ENCODE measurements at places on chromosomes 4 and X.

DNA sequence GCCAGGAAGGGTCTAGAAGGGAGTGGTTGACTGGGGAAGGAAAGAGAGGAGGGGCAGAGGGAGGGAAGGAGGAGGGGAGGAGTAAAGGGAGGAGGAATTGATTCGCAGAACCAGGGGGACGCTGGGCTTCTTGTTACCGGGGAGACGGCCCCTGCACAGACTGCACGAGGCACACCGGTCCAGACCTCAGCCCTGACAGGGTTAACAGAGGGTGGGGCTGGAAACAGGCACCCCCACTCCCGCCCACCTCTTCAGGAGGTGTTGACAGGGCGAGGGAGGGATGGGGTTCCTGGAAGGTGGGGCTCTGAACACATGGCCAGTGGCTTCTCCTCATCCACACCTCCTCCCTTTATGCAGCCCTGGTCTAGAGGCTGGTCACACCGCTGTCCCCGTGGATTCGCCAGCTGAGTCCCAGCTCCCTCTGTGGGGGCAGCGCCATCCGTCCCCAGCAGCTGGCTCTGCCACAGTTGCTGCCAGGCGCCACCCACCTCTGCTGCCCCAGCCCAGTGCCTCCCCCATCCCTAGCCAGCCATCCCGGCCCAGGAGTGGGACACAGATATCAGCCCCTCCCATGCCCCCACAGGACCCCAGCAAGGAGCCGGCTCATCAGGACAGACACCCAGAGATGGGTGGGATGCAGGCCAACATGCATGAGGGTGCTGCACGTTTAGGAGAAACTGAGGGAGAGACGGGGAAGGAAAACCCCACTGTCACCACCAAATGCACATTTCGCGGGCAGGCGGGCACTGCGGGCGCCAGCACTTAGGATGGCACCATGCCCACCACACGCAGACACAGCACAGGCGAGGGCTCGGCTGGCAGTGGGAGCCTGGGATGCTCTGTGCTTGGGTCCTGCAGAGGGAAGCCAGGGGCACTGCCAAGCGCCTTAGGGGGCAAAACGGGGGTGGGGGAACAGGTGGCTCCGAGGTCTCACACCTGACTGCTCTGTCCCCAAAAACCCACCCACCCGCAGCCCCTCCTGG is 87.6 kb downstream of the ABLIM2 start:
- no peak for DNase-seq

GRCh38 chrX:33194876-33195433 is 16.4 kb downstream of the DMD start:
- DNase-seq = no peak

DNA sequence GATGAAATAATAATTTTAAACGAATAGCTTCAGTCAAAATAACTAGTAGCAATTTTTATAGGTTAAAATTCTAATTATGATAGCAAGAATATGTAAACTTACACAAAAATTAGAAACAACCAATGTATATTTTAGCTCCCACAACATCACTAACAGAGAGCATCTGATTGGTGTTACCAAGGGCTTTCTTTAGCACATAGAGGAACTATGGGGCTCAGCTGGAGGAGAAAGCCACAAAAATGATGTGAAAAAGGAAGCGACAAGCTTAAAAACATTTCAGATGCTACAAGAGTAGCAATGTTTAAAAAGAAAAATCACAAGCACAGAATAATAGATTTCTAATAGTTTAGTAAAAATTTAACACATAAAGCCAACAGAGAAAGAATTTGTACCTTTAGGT is 56.3 kb downstream of the ATP8A1 start:
- no peak for DNase-seq

DNA sequence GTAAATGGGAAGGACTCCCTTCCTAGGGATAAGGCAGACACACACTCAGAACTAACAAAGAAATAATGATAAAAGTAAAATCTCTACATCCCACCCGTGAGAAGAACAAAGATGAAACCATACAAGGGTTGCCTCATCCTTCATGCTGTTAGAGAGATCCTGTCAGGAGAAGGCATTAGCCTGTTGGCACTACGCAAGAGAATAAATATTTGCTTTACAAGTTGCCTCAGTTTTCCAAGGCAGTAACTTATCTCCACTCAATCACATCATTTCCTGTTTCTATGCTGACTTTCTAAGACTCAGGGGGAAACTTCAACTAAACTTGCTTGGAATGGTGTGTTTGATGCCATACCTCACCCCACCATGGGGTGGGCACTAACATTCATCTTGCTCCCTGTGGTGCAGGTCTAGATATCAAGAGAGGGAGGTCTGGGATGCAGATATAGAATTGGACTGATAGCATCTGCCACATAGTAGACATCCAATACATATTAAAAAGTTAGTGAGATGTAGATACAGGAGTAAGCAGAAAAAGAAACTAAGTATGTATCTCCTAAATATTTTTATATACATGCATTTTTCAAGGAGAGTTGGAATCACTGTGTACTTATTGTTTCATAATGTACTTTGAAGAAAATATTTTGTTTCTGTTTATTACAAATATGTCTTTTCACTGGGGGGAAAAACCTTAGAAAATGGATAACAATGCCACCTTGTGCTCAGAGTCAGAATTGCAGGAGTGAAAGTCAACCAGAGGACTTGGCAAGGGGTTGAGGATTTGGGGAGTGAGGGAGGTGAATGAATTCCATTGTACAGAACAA is 57.2 kb upstream of the BEX4 start:
- DNase-seq = peak; percentile 14

- DNase-seq = peak; percentile 17
Observed at GRCh38 chr4:86496094-86497080, 97.7 kb upstream of the PTPN13 start.

GRCh38 chr4:150583287-150584110 is 1.5 kb downstream of the MAB21L2 start:
- DNase-seq = no peak

DNA sequence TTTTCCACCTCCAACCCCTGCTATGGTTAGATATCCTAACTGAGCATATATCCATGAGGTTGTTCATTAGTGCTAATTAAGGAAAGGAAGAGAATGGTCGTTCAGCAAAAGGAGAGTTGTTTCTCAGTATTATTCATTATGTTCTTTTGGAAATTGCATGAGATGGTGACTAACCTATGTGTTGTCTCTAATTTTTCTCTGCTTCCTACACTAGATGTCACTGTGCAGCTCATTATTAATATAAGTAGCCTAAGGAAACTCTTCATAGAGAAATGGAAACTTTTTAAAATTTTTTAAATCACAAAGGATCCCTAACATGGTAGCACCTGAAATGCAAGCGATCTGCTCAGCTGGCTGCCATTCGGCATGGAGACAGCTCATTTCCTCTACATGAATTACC is 67.7 kb upstream of the FAM9A start:
- no peak for DNase-seq

DNA sequence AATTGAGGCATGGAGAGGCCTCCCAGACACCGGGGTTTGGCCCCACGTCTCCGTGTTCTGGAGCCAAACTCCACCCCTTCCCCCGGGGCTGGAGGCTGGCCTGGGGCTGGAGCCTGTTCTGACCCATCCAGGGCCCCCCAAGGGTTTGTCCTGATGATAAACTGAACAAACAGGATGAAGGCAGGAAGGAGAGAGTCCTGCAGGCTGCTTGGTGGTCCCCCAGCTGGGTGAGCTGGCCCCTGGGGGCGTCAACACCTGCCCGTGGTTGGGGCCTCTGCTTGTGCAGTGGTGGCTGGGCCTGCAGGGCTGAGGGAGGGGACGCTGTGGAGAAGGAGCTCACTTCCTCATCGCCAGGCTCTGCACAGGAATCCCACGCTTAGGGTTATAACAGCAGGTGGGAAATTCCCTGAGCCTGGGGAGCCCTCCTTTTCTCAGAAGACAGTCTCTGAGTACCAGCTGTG is 2.3 kb downstream of the SH3TC1 start:
- DNase-seq = peak; percentile 58

DNA sequence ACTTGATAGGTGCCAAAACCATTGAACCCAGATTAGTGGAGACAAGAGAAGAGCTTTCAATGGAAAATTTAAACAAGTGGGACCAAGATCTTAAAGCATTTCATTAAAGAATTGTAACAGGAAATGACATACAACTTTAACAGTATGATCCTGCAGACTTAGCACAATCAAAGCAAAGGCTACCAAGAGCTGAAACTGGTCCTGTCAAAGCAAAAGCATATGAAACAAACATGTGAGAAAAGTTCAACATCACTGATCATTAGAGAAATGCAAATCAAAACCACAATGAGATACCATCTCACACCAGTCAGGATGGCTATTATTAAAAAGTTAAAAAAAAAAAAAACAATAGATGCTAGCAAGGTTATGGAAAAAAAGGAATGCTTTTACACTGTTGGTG is 425.6 kb downstream of the IL1RAPL1 start:
- no peak for DNase-seq

DNA sequence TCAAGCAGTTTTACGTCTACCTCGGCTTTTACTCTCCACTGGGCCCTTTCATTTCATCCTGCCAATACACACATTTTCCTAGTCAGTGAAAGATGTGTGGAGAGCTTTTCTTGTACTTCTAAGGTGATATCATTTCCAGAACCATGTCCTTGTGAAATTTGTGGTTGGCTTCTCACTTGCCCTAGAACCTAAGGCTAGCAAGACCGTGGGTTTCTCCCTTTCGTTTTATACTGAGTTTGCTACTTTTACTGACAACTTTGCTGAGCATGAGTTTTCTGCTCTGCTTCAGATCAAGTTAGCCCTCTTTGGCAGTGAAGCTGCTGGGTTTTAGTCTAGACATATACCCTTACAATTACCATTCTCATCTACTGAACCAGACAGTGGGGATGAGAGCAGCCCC is 95.7 kb upstream of the FRMPD4 start:
- no peak for DNase-seq

DNA sequence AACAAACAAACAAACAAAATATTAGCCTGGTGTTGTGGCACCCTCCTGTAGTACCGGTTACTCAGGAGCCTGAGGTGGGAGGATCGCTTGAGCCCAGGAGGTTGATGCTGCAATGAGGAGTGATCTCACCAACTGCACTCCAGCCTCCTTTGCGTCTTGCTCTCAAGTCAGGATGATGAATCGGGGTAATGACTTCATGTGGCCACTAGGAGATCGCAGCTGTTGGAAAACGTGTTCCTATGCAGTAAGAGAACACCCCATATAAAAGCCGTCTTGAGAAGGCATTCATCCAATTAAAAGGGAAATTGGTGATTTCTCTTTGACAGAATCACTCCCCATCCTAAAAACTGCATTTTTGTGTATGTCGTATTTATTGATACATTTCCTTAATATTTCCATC is 6.9 kb downstream of the CCNB3 start:
- DNase-seq = no peak

DNA sequence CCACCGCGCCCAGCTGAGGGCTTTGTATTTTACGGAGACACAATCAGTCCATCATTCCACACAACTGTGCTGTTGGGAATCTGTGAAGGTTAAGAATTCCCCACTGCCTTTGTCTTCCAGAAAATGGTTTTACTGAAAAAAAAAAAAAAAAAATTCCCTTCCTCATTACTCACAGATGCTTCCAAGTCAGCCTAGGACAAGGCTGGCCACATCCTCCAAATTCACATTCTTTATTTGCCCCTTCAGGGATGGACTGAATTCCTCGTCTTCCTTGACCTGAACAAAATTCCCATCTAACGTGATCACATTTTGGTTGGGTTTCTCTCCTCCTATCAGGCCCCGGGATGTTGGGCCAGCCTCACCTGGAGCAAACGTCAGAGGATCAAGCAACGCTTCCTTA is 130.3 kb downstream of the DHRSX start:
- DNase-seq = no peak

DNA sequence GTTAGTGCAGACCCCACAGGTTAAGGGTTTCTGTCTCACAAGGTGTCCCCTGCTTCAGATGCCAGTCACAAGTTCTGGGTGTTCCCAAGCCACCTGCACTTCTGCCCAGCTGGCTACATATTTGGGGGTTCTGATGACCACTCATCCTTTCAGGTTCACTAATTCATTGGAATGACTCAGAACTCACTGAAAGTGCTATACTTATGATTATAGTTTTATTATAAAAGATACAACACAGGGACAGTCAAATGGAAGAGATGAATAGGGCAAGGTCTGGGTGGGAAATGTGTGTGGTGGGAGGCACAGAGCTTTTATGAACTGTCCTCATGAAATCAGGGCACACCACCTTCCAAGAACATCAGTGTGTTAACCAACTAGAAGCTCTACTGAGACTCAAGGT is 97.7 kb upstream of the CASK start:
- no peak for DNase-seq

DNA sequence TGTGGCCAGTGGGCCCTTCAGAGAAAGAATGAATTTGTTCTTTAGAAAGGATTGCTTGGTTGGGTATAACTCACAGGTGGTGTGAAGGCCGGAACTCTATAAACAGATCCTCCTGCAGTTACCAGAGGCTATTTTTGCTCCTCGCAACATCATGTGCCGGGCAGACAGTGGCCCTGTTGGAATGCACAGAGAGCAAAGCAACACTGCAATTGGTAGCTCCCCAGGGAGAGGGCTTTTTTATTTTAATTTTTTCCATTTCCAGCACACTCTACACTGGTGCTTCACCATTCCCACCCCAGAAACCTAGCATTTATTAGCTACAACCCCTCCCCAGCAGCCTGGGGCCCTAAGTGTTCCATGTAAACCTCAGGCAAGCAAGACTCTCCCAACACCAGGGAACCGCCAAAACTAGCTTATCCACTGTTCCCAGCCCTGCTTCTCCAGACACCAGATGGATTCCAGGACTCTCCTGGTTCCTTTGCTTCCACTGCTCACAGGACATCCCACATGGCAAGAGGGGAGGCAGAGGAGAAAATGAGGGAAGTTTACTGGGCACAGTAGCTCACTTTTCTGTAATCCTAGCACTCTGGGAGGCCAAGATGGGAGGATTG is 75.1 kb upstream of the TMEM164 start:
- DNase-seq = no peak

- no peak for DNase-seq
Observed at GRCh38 chr4:87532109-87532508, 2.9 kb upstream of the SPARCL1 start.

DNA sequence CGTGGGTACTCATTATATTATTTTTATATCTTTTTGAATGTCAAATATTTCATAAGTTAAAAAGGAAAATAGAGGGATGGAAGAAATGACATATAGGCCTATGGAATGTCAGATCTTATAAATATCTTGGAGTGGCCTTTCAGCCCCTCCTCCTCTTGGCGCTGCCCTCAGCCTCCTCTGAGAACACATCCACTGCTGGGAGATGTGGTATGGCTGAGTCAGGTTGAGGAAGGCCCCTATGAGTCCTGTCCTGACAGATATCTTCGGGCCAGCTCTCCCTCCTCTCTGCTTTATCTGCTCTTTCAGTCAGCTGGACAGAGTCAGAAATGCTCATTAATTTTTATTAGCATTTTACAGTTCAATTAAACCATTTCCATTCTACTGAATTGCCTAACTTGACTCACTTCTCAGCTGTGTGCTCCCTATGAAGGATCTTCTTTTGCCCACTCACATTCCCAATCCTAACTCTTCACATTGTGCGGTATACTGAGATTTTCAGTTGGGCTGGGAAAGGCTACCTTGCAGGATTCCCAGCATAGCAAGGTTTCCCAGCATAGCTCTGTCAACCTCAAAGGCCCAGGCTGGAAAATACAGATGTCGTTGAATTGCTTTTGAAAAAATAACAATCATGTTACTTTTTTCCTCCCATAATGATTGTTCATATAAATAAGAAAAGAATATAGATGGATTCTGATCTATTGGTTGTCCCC is 128.0 kb downstream of the ARHGEF9 start:
- no peak for DNase-seq

GRCh38 chr4:110034026-110034393 is 121.3 kb downstream of the EGF start:
- DNase-seq = peak; percentile 69

- no peak for DNase-seq
Observed at GRCh38 chrX:148659481-148659880, 159.1 kb downstream of the AFF2 start.

GRCh38 chr4:128757712-128758111 is 51.8 kb upstream of the JADE1 start:
- no peak for DNase-seq

GRCh38 chr4:36573441-36573840 is 292.0 kb downstream of the DTHD1 start:
- DNase-seq = no peak
